ENCODE measurements at places on chromosomes 2 and 18. TPM values are rescaled to one million over a fixed set of nuclear protein-coding genes. Genes with fewer than 3 reads are reported as not detected.

The DUSP2 gene
- 0.33 TPM for total RNA-seq

The KIAA2012 gene
- not detected for total RNA-seq

The ORMDL1 gene
- 63.3 TPM for total RNA-seq

The RIT2 gene
- total RNA-seq: not detected

The BOLL gene
- not detected for total RNA-seq

The SOCS6 gene
- total RNA-seq: 15.0 TPM

The LRRTM4 gene
- total RNA-seq: not detected

The KCNS3 gene
- 2.4 TPM for total RNA-seq

The IL36A gene
- total RNA-seq: not detected

The CCDC148 gene
- total RNA-seq: 0.69 TPM

The STON1 gene
- 12.0 TPM for total RNA-seq

The SLC30A3 gene
- total RNA-seq: 16.7 TPM

The ICOS gene
- not detected for total RNA-seq

The YPEL5 gene
- total RNA-seq: 59.3 TPM

The DLGAP1 gene
- 0.81 TPM for total RNA-seq

The IL18RAP gene
- total RNA-seq: not detected

The CNDP1 gene
- not detected for total RNA-seq

The SERPINB7 gene
- total RNA-seq: not detected

The RETREG2 gene
- 59.5 TPM for total RNA-seq

The DNAJC5G gene
- 0.77 TPM for total RNA-seq

The ZNF892 gene
- 3.8 TPM for total RNA-seq

The SLC23A3 gene
- 5.2 TPM for total RNA-seq

The SALL3 gene
- not detected for total RNA-seq

The C2orf81 gene
- 0.71 TPM for total RNA-seq

The LRRC30 gene
- not detected for total RNA-seq

The MARS2 gene
- total RNA-seq: 5.3 TPM

The ABCB11 gene
- 0.44 TPM for total RNA-seq

The EPB41L3 gene
- total RNA-seq: 154 TPM

The CENPA gene
- total RNA-seq: 33.1 TPM

The GALNT5 gene
- total RNA-seq: not detected

The C2orf78 gene
- not detected for total RNA-seq

The FAM237A gene
- total RNA-seq: not detected

The RTP5 gene
- total RNA-seq: not detected

The CABLES1 gene
- 71.1 TPM for total RNA-seq

The ASAP2 gene
- 79.2 TPM for total RNA-seq

The PARD6G gene
- total RNA-seq: 1.8 TPM

The UGT1A10 gene
- not detected for total RNA-seq

The PCARE gene
- not detected for total RNA-seq

The ELOA2 gene
- not detected for total RNA-seq

The GALNT13 gene
- total RNA-seq: not detected

All from endothelial cell of umbilical vein (primary cell).